ENCODE measurements at places on chromosomes 11 and 22.
A peak's percentile ranks its signal among the peaks of the same experiment; 100 is the strongest.

DNA sequence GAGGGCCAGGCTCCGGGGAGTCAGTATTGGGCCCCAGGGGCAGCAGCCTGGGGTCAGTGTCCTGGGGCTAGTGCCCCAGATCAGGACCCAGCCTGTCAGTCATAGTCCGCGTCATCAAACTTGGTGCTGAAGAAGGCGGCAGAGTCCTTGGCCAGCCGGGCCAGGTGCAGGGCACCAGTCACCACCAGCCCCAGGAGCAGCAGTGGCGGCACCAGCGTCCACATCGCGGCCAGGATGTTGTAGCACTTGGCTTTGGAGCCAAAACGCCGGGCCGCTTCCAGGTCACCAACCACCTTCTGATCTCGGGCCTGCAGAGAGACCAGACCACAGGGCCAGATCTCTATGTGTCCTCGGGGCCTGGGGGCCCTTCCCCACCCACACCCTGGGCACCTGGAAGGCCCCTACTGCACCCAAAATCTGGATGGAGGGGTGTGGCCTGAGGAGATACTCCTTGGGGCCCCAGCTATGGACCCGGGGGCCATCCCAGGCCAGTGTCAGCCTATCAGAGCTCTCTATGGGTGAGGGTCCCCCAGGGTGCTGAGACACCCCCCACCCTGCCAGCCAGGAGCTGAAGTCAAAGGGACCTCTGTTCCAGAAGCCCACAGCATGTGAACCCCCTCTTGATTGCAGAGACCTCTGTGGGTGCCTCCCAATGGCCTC is 790 bp downstream of the IFITM5 start:
- no peak for DNase-seq

DNA sequence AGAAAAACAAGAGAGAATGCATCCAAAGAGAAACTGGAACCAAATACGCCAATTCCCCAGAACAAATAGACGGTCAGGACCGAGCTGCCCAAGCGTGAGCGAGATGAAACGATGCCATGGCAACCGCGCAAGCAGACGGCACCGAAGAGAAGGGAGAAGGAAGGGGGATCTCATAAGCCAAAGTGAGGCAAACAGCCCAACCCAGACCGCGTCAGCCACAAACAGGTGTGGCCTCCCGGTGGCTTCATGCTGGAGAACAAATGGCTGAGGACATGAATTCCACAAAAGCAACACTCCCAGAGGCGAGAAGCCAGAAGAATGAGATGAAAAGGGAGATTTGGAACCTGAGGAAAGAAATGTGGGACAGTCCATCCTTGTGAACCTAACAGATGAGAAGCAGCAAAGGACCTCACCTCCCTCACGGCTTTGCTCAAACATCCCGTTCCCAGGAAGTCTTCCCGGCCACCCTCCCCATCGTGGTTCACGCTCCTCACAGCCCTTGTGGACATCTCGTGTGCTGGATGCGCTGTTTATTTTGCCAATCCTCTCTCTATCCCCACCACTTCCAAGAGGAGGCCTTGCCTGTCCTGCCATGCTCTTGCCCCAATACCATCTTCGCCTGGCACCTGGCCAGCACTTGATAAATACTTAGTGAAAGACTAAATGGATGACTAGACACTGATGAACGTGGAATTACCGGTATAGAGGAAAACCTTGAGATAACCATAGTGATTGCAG is 89.1 kb upstream of the RTL6 start:
- no peak for DNase-seq

DNA sequence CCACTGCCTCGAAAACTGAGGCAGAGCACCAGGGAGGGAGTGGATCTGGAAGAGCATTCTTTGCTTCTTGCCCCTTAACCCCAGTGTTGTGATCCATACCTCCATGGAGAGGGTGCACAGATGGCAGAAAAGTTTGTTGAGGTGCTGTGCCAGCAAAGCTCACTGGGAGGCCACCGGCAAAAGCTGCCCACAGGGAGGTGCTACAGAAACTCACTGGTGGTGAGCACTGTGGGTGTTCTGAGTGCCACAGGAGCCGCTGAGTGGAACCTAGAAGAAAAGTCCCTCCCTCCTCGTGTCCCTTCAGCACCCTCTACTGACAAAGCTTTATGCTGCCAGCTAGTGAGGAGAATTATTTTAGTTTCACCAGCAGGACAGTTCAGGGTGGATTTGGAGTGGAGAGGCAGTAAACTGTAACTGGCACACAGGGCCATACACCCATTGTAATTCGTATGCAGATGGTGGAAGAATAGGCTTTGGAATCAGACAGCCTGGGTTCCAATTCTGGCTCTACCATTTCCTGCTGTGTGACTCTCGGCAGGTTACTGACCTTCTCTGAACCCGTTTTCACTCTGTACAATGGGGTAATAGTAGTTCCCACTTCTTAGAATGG is 84.6 kb downstream of the SWAP70 start:
- DNase-seq: peak; percentile 76

GRCh38 chr11:110148775-110149744 is 55.9 kb downstream of the ZC3H12C start:
- no peak for DNase-seq

DNA sequence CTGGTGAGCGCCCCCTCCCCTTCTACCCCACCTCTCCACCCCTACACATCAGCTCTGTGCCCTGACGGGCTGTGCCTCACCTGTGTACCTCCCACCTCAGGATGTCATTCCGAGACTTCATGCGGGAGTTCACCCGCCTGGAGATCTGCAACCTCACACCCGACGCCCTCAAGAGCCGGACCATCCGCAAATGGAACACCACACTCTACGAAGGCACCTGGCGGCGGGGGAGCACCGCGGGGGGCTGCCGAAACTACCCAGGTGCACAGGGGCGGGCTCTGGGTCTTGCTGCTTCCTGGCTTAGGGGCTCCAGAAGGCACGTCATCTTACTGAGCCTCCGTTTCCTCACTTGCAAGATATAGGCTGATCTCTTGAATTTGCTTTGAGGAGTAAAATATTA is 6.8 kb downstream of the CAPN1 start:
- DNase-seq: no peak

- no peak for DNase-seq
Observed at GRCh38 chr11:57155838-57156607, 25.7 kb upstream of the LRRC55 start.

- no peak for DNase-seq
Observed at GRCh38 chr11:76044750-76045320, 161.5 kb downstream of the WNT11 start.

- no peak for DNase-seq
Observed at GRCh38 chr11:75147191-75147874, 3.6 kb upstream of the SLCO2B1 start.

- no peak for DNase-seq
Observed at GRCh38 chr11:19879307-19880087, 166.9 kb downstream of the NAV2 start.

GRCh38 chr22:36831206-36831605 is 14.4 kb upstream of the PVALB start:
- DNase-seq: no peak

DNA sequence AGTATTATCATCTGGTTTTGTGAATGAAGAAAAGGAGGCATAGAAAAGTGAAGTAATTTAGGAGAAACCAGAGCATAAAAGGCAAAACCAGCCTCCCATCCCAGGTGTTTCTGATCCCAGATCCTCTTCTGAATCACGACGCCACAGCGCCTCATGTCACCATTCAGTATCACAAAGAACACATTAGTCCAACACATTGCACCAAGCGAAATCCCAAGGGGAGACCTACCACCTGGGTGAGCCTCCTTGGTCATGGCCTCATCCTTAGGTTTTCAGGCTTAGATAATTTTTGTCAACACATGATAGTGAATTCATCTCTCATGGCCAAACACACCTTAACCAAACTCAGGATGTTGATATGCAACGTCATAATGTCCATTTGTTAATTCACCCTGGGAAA is 181.5 kb upstream of the SORL1-AS1 start:
- no peak for DNase-seq

DNA sequence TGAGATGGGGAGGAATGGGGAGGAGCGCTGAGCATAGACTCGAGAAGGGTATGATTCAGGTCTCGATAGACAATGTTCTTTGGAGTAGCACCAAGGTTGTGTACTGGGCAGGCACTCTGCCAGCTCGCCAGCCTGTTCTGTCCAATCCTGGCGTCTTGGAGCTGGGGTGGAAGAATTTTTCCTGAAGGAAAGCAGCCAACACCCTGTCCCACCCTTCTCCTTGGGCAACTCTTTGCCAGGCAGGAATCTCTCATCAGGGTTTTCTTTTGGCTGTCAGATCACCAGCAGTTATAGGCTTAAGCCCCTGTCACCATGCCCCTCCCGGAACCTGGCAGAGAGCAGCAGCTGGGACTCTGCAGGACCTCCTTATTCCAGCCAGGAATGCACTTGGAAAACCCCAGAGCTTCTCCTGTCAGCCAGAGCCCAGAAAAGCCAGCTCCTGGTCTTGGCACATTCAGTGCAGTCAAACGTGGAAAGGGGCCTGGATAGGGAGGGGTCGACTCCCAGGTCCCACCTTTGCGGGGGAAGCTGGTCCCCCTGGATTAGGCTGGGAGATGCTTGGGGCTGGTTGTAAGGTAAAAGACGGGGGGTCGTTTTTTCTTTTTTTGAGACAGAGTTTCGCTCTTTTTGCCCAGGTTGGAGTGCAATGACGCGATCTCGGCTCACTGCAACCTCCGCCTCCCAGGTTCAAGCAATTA is 14.4 kb upstream of the SPTBN2 start:
- no peak for DNase-seq

- no peak for DNase-seq
Observed at GRCh38 chr11:21614961-21615360, 577.9 kb upstream of the ANO5 start.

GRCh38 chr11:45483416-45483815 is 182.0 kb downstream of the CHST1 start:
- DNase-seq: no peak

GRCh38 chr22:38712486-38713207 is 6.9 kb downstream of the GTPBP1 start:
- DNase-seq: no peak

DNA sequence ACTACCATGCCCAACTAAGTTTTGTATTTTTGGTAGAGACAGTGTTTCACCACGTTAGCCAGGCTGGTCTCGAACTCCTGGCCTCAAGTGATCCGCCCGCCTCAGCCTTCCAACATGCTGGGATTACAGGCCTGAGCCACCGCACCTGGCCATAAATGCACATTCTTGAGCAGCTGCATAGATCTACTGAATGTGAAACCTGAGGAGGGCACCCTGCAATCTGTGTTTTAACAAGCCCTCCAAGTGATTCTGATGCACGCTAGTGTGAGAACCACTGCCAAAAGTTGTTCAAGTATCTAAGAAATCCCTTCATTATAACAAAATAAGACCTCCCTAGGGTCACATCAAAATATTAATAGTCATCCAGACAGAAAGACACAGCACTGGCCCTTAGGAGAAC is 89.3 kb downstream of the RDX start:
- no peak for DNase-seq

DNA sequence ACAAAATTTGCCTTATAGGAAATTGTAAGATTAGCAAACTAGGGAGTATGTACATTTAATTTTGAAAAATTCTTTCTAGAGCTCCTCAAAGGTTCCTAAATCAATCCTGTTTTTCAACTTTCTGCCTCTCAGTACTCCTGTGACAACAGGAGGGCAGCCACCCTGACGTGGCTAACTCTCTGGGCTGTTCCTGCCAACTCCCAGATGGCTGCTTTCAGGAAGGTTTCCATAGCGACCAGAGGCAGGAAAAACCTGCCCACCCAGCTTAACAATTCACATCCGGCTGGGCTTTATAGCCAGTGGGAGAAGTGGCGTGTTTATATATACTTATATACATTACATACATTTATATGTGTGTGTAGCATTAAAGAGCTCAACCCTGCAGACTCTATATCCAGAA is 26.5 kb downstream of the SGSM3 start:
- no peak for DNase-seq

GRCh38 chr11:63445720-63446119 is 45.2 kb downstream of the PLAAT5 start:
- no peak for DNase-seq

DNA sequence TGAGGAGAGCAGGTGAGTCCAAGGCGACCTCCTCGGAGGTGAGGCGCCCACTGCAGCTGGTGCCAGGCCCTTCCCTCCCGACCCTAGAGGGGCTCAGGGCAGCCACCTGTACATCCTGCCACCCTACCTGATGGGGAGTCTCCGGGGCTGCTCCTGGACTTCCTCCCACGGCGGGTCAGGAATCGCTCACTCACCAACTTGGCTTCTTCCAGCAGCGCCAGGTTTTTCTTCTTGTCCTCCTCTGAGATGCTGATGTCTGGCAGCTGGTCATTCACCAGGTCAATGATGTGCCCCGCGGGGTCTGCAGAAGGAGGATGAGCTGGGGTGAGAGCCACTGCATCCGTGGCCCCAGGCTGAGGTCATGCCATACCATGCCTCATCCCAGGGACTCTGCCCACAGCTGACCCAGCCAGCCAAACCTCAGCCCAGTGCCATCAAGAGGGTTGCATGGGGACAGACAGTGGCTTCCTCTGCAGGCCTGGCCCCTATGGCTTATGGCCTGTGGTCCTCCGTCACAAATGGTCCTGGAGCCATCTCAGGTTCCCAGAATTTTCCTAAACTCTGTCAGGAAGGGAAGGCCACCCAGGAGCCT is 61.0 kb upstream of the LYVE1 start:
- DNase-seq: no peak

DNA sequence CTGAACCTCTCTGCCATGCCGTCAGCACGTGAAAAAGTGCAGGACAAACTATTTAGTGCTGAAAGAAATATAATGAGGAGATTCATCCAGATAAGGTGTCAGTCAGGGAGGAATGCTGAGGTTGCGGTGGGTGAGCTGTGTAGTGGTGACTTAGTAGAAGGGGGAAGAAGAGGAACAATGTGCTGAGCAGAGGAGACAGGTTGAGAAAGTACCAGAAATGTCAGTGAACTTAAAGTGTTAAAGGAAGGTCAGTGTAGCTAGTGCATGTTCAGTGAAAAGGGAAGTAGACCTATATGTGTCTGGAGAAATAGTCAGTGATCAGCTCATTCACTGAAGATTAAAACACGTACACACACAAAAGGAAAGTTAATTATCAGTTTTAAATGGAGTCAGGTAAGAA is 237.6 kb upstream of the CCDC179 start:
- no peak for DNase-seq

GRCh38 chr11:97756571-97757335 is 1264.0 kb upstream of the CNTN5 start:
- no peak for DNase-seq

DNA sequence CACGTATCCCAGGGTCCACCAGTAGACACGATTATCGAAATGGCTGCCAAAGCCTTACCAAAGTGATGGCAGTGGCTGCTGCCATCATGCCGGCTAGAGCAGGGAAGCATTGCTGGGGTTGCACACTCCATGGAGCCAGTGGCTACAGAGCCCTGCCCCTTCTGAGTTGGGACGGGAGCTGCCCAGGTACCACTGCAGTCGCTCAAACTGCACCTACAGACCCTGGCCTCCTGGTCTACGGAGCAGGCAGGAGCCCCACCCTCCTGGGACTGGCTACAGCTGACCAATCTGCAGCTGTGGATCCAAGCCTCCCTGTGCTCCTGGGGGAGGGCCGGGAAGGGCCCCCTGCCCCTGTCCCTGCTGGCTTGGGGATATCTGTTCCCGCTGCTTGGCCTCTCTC is 111.4 kb downstream of the ATG16L2 start:
- DNase-seq: no peak

- no peak for DNase-seq
Observed at GRCh38 chr11:69245491-69246345, 48.2 kb upstream of the MYEOV start.

Measured in CD4-positive, alpha-beta T cell treated with Interleukin-17A for 1 hour (primary cell).